ENCODE measurements at places on chromosomes 5 and 9.

- DNase-seq = no peak
Observed at GRCh38 chr5:39608024-39608423, 183.2 kb upstream of the DAB2 start.

GRCh38 chr5:82784521-82784920, 292.7 kb downstream of the TMEM167A start:
- DNase-seq = no peak

- no peak for DNase-seq
Observed at GRCh38 chr9:89839952-89840351, 235.1 kb downstream of the GADD45G start.

DNA sequence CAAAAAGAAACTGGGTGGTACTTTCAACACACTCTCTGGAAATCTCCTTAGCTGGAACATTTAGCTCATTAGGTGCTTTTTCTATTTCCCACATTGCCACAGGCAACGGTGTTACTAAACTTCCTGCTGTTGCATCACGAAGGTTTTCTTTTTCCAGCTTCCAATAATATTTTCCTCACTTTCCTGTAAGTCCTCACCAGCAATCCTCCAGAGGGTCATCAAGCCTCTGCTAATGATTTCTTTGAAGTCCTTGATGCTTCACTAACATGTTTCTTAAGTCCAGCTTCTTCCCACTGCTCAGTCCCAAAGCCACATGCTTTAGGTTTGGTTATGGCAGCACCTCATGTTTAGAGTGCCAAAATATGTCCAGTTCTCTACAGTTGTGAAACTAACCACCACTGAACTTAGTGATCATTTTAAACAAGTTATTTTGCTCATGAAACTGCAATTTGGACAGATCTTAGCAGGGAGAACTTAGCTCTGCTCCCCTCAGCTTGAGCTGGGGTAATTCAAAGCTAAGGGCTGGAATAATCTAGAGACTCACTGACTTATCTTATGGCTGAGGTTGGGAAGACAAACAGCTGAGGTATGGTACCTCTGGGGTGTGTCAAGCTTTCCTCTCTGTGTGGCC, 39.9 kb upstream of the RETREG1 start:
- DNase-seq = no peak

GRCh38 chr9:3708751-3709150, 182.9 kb upstream of the RFX3 start:
- DNase-seq = no peak

GRCh38 chr5:123710031-123710430, 198.1 kb downstream of the CSNK1G3 start:
- no peak for DNase-seq

GRCh38 chr9:17757816-17758215, 178.9 kb downstream of the SH3GL2 start:
- DNase-seq = no peak

GRCh38 chr9:89980600-89980999, 375.8 kb downstream of the GADD45G start:
- no peak for DNase-seq

All from KBM-7 (cell line).